ENCODE measurements at places on chromosomes 7 and 10.

DNA sequence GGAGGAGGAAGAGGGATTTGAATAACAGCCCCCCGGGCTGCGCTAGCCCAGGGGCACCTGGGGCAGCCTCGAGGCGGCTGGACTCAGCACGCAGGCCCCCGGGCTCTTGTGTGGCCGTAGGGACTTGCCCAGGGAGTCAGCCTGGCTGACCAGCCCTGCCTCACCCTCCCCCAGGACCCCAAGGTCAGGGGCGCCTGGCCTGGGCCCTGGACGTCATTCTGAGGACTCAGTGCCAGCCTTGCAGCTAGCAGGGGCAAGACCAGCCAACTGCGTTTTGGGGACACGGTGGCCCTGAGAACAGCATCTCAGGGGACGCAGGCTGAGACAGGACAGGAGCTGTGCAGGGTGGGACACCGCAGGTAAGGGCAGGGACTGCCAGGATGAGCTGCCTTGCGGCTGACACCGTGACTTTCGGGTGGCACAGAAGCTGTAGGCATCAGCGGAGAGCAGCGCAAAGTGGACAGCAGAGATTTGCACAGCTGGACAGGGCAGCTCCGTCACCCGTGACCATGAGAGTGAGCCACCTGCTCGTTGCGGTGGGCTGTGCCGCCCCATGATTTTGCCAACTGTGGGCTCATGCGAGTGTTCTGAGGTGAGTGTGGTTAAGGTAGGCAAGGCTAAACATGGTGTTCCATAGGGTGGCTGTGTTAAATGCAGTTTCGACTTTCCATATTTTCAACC lies 48.1 kb upstream of the UBE3C start:
- no peak for DNase-seq

DNA sequence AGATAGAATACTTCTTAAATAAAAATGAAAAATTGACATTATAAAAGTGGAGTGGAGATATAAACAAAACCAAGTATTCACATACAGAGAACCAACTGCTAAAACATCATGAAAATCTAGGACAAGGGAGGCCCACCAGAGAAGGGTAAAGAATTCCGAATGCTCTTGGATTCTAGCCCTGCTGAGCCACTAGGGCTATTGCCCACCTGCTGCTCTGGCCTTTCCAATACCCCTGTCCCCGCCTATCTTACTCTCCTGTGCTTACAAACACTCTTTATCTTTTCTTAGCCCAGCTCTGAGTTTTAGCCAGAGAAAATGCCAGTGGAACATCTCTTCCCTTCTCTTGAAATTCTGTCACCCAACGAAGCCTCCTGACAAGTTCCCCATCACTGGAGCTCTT lies 100.3 kb downstream of the MACC1 start:
- no peak for DNase-seq

DNA sequence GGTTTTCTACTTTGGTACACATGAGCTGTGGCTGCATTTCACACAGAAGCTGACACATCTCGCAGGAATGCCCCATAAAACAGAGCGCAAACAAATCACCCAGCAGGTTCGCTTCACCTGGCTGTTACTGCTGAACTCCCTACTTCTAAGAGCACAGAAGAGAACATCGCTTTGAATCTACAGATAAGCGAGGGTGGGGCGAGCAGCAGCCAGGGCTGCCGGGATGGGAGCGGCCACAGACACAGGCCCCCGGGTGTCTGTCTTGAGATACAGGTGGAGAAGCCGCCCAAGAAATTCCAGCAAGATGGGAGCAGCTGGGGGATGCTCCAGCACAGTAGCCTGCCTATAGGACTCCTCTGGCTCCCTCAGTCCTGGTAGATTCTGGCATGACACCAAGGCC lies 27.4 kb downstream of the OGDHL start:
- DNase-seq: no peak

GRCh38 chr7:133477791-133478190 lies 224.9 kb downstream of the EXOC4 start:
- no peak for DNase-seq

GRCh38 chr7:55572378-55573233 lies at the start of gene VOPP1:
Gene VOPP1, minus strand, starts transcription at chr7:55572502. Its CDS starts 178 bp downstream, at chr7:55572324.
- DNase-seq: peak; percentile 72

- DNase-seq: no peak
These were observed 9.4 kb downstream of the SH3PXD2A start for GRCh38 chr10:103845972-103846371.

DNA sequence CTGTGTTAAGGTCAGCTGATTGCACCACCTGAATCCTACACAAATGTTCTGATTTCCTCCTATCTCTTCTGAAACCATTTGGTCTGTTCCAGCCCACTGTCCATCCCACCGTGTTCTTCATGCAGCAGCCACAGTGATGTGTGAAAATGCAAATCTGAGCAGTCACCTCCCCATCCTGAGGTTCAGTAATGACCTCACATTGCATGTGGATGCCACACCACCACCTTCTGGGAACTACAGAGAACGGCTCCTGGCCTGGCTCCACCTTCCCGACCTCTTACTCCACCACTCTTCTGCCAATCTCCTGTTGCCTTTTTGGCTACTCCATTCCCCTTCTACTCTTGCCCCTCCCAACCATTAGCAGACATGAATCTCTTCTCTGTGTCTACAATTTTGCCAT lies 244.4 kb downstream of the TNS3 start:
- no peak for DNase-seq

- no peak for DNase-seq
These were observed 4.2 kb downstream of the KBTBD2 start for GRCh38 chr7:32887395-32887794.
